ENCODE measurements at places on chromosomes 12 and 14.

GRCh38 chr14:73726025-73726961 lies 12.1 kb upstream of the PNMA1 start:
- DNase-seq: no peak

- no peak for DNase-seq
Observed at GRCh38 chr12:71521125-71521524, 81.5 kb downstream of the LGR5 start.

DNA sequence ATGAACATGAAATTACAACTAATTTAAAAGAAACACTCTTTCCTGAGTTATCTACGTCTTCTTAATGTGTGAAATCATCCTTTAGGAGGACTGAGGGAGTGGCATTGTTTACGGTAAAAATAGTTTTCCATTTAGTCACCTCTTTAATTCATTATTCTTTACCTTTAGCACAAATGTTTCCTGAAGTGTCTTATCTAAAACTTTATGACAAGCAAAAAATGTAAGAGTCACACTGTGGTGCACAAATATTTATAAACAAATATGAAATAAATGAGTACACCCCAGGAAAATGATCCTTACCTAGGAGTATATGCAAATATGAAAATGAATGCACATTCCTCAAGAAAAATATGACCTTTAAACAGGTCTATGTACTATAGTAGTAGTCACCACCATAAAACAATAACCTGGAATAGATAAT lies 104.6 kb downstream of the PTPRR start:
- no peak for DNase-seq

DNA sequence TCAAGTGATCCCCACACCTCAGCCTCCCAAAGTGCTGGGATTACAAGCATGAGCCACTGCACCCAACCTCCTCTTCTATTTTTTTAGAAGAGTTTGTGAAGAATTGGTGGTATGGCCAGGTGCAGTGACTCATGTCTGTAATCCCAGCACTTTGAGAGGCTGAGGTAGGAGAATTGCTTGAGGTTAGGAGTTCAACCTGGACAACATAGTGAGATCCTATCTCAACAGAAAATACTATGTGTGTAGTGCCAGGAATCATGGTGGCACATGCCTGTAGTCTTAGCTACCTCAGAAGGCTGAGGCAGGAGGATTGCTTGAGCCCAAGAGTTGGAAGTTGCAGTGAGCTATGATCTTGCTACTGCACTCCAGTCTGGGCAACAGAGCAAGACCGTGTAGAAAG lies 5.5 kb upstream of the ATF7 start:
- DNase-seq: no peak

GRCh38 chr14:101596742-101597141 lies 35.4 kb downstream of the DIO3 start:
- DNase-seq: no peak
